ENCODE measurements at places on chromosomes 11 and 22. TPM values are rescaled to one million over a fixed set of nuclear protein-coding genes. Genes with fewer than 3 reads are reported as not detected.

DNA sequence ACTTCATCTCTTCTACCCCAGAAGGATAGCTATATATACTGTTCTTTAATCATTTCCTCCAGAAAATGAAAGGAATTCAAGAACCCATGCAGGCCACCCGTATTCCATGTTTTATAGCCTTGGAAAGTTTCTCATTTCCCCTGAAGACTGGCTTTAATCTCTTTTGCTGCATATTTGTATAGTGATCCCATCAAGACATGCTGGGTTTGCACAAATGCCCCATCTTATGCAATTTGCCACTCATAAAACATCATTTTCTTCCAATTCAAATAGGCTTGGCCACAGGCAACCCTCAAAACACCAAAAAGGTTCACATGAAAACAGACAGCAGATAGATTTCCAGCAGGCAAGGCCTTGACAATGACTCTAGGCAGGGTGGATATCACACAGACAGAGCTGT, 28.3 kb upstream of the APOA1 start:
- H3K27me3 ChIP-seq: no peaks in the 10 kb centered on the region
- H3K4me1 ChIP-seq: no peaks in the 10 kb centered on the region
- peaks cover 87% of the 10 kb centered on the region for H3K36me3 ChIP-seq
- H3K27ac ChIP-seq: no peak overlapping the region

DNA sequence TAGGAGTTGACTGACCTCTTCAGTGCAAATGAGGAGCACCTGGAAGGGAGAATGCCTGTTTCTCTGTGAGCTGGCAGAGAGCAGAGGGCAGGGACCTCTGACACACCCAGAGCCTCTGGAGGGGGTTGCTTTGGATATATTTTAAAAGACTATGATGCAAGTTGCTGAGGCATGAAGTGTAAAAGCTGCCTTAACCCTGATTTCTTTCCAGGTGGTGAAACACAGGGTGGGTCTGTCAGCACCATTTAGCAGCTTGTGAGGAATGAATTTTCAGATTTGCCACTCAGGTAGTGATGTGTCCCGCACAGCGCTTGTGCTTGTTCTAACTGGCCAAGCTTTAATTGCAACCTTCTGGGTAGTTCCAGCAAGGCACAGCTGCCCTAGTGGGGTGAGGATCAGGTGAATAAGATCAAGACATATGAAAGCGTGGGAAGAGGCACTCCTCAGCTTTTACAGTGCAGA, 90.2 kb downstream of the SWAP70 start:
- H3K27me3 ChIP-seq: no peaks in the 10 kb centered on the region
- no peaks in the 10 kb centered on the region for H3K4me1 ChIP-seq
- no peak for DNase-seq
- no peak overlapping the region for H3K4me3 ChIP-seq

- DNase-seq: peak; percentile 2
- no peaks in the 10 kb centered on the region for H3K27me3 ChIP-seq
- H3K27ac ChIP-seq: no peak overlapping the region
- no peak overlapping the region for H3K4me3 ChIP-seq
- no peaks in the 10 kb centered on the region for H3K36me3 ChIP-seq
- no peaks in the 10 kb centered on the region for H3K4me1 ChIP-seq
Observed at GRCh38 chr11:34476849-34477248, 36.7 kb downstream of the ELF5 start.

FOLR2 gene
- not detected for total RNA-seq

CCDC15 gene
- total RNA-seq: 4.2 TPM

- H3K36me3 ChIP-seq: no peaks in the 10 kb centered on the region
- H3K27ac ChIP-seq: no peak overlapping the region
- peaks cover 7% of the 10 kb centered on the region for H3K4me1 ChIP-seq
- no peak for DNase-seq
Observed at GRCh38 chr11:68497761-68498160, 37.2 kb downstream of the PPP6R3 start.

GRCh38 chr11:8056810-8057463, 24.1 kb upstream of the TUB start:
- DNase-seq: no peak
- H3K4me1 ChIP-seq: no peaks in the 10 kb centered on the region
- H3K27me3 ChIP-seq: no peaks in the 10 kb centered on the region
- no peaks in the 10 kb centered on the region for H3K36me3 ChIP-seq
- no peak overlapping the region for H3K27ac ChIP-seq
- no peak overlapping the region for H3K4me3 ChIP-seq

DNA sequence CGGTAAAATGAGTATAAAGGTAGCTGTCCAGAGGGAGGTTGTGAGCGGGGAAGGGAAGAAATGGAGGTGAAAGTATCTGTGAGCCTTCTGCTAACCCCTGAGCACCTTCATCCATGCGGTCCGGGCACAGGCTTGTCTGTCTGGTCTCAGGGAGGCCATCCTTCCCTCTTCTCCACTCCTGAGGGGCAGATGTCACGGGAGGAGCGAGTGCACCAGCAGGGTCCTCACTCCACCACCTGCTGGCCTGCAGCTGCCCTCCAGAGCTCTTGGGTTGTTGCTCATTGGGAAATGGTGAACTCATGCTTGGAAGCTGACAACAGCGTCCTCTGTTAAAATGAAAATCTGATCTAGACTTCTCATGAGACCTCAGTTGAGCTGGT, 33.8 kb upstream of the WNT11 start:
- peaks cover 5% of the 10 kb centered on the region for H3K4me1 ChIP-seq
- no peak for DNase-seq
- no peaks in the 10 kb centered on the region for H3K36me3 ChIP-seq
- no peak overlapping the region for H3K27ac ChIP-seq
- H3K27me3 ChIP-seq: peaks cover 16% of the 10 kb centered on the region
- H3K4me3 ChIP-seq: no peak overlapping the region

CNIH2 gene
- total RNA-seq: 3.5 TPM

- peak overlapping the region; percentile 57 for H3K4me3 ChIP-seq
- peaks cover 12% of the 10 kb centered on the region for H3K4me1 ChIP-seq
- H3K36me3 ChIP-seq: peaks cover 4% of the 10 kb centered on the region
- no peak for DNase-seq
Observed at GRCh38 chr22:40533712-40534378, 102.7 kb downstream of the MRTFA start.

- H3K4me3 ChIP-seq: no peak overlapping the region
- no peaks in the 10 kb centered on the region for H3K4me1 ChIP-seq
- peak; percentile 33 for DNase-seq
- no peaks in the 10 kb centered on the region for H3K36me3 ChIP-seq
Observed at GRCh38 chr11:120131941-120132644, 5.8 kb downstream of the TRIM29 start.

DNA sequence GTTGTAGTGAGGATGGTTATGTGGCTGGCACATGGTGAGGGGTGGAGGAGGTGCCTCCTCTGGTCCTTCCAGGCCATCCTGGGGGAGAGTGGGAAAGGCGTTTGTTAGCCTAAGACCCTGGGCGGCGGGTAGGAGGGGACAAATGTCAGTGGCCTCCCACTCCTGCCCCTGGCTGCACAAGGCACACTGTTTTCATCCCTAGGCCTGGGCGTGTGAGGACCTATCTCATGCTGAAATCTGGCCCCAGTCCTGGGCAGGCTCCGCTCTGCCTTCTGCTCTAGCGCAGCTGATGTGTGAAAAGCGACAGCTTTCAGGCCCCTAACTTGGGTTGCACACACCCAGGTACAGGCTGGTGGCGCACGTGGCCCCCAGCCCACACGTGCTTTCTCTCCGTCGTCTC, 32.1 kb downstream of the DAGLA start:
- no peak overlapping the region for H3K27ac ChIP-seq
- peaks cover 9% of the 10 kb centered on the region for H3K4me1 ChIP-seq
- H3K4me3 ChIP-seq: no peak overlapping the region
- no peaks in the 10 kb centered on the region for H3K27me3 ChIP-seq
- H3K36me3 ChIP-seq: no peaks in the 10 kb centered on the region
